ENCODE measurements at places on chromosomes 12 and 14.

DNA sequence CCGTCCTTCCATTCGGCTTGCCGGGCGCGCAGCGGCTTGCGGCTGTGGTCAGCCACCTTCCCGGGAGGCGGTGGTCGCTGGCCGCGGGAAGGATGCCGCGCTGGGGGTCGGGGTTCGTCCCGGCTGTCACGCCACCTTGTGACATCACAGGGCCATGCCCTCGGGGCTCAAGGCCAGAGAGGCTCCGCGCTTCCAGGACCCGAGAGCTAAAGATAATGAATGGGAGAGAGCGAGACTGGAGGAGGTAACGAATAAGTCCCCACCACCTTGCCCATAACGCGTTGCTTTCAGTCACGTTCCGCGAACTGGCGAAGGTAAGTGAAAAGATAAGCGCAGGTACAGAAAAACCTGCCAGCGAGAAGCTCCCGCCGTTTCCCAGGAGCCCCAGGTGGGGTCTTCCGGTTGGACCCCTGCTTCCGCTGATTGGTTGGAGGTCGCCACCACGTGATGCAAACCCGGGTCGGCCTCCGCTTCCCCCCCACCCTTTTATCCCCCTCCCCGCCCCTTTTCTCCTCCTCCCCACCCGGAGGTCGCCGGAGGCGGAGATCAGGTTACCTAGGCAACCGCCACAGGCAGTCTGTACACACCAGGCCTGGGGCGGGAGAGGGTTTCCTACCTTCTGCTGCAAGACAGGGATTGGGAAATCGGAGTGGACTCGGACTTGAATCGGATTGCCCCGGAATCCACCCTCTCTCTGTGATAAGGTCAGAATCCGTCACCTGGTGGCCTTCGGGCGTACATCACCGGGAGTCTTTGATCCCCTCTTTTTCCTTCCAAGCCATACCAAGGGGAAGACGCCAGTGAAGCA, at the start of gene LRRC9:
Gene LRRC9 (plus strand): TSS at position 575 of the 808 bp plus-strand sequence.
- no peak for DNase-seq

GRCh38 chr12:96751626-96752025, 155.4 kb upstream of the NEDD1 start:
- no peak for DNase-seq

GRCh38 chr12:124094188-124094587, 121.2 kb downstream of the ZNF664 start:
- no peak for DNase-seq

- DNase-seq = no peak
Measured at GRCh38 chr12:124299628-124300388, 4.9 kb downstream of the RFLNA start.

GRCh38 chr12:106022568-106023012, 116.2 kb downstream of the NUAK1 start:
- no peak for DNase-seq

- DNase-seq = no peak
Measured at GRCh38 chr14:77812028-77812427, 12.1 kb downstream of the ADCK1 start.

GRCh38 chr14:99556134-99556791, 47.7 kb downstream of the CCDC85C start:
- no peak for DNase-seq

- no peak for DNase-seq
Measured at GRCh38 chr14:77272261-77272660, 1.3 kb upstream of the NGB start.

DNA sequence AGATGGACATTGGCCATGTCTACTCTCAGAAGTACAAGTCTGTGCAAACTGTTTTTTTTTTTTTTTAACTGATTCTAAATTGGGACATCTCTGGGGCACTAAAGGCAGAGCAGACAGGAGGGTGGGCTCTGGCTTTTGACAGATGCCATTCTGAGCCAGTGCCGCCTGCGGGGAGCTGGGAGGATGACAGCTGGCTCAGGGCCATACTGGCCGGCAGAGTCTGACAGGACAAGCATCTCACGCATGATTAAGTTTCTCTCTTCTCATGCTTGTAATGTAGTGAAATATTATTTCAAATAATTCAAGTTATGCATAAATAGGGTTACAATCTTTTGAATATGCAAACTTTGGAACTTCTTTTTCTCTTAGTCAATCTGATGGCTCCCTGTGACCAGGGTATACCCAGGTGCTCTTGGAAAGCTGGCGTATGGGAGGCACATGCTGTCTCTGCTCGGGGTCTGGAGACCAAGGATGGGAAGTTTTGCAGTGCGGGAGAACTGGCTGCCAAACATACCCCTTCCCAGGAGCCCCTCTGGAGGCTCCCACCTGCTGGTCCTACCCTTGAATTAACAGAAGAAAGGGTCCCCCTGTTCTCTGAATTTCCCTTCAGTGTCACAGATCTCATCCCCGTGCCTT, 7.6 kb downstream of the CDCA4 start:
- DNase-seq = peak; percentile 51

Data from heart left ventricle (tissue), 16 donors.